ENCODE measurements at places on chromosomes 13 and 19.

DNA sequence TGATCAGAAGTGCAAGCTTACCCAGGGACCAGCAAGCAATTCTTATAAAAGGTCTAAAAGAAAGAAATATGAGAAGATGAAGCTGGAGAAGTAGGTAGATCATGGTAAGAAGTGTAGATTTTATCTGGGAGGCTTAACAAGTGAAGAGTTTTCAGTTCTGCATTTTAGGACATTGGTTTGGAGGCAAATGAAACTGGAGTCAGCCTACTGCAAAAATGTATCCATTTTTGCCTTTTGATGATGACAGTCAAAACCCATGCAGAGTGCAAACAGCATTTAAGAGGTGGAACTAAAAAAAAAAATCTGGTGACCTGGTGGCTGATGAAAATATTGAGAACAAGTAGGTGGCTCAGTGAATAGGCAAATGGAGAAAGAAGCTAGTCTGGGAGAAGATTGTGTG, 216.9 kb downstream of the DNAJC15 start:
- DNase-seq, result no peak

GRCh38 chr13:113207890-113208420, 514 bp downstream of the PCID2 start:
- DNase-seq, result no peak

GRCh38 chr13:71632721-71633120, 234.3 kb downstream of the DACH1 start:
- no peak for DNase-seq

- DNase-seq, result no peak
Observed at GRCh38 chr13:77860507-77860981, 58.1 kb downstream of the EDNRB start.

DNA sequence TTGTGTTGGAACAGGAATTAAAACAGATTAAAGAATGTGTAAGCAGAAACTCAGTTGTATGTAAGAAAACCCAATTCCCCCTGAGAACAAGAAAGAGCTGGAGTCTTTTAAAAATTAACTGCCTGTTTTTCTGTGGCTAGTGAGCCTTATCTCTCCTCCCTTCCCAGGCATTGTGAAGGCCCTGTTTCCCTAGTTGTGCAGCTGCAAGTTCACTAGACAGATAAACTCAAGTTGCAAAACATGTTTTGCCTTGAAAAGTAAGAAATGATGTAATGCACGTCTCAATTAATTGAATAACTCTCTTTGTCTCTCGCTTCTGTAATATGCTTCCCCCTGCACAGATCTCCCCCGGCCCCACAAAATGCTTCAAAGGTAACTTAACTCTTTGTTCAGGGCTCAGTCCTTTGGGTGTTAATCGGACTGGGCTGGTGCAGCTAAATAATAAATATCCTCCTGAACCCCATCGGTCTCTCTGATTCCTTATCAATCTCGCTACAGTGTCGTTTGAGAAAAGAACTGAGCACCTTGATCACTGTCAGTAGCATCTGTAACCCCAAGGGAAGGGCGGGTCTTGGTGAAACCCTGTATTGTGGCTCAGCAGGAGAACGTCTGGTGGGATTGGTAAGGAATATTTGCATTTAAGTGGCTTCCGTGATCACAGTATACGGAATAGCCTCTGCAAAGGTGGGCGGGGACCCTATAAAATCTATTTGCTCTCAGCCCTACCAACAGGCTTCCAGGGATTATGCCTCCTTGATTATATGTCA, 1.6 kb upstream of the ZNF556 start:
- DNase-seq, result no peak

DNA sequence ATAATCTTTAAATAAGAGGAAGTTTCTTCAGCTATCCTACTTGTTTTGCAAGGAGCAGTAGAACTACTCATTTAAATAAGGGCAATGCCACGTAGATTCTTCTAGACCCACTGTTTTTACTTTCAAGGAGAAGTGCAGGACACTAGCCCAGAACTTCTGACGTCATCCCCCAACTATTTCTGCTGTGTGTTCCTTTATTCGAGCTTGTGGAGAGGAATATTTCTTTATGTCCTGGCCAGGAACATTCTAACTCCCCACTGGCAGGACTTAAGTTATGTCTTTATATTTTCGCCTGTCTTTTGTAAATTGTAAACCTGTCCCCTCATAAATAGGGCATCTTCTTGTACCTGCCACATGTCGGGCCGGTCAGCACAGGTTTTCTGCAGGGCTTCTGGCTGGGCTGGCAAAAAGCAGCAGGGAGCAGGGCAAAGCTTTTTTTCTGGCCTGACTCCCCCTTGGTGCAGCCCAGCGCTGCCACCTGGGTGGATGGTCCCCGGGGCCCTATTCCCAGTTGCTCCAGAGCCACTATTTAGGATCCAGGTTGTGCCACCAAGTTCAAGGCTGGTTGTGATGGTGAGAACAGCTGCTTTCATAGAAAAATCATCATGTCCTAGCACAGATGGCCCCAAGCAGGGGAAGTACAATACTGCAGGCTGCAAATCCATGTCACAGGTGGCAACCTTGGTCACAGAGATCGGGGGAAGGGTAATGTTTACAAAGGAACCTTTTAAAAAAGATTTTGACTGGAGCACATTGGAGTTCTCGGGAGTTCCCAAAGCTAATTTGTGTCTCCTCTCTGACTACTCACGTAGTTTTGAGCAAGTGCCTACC, 1.8 kb downstream of the MBNL2 start:
- DNase-seq, result no peak

Measured in stimulated activated CD4-positive, alpha-beta T cell treated with anti-CD3 and anti-CD28 coated beads, Interleukin-1b, Interleukin-23, amount 100 ng/mL, for 1 hour (primary cell).